Frontal cortex (tissue), 4 donors: ENCODE measurements at places on chromosomes 3 and 15. TPM values are rescaled to one million over a fixed set of nuclear protein-coding genes. Genes with fewer than 3 reads are reported as not detected.

The STRA6 gene
- total RNA-seq: 3.7 TPM

The CHRNA7 gene
- total RNA-seq: 4.5 TPM

The C3orf49 gene
- not detected for total RNA-seq

The MYO9A gene
- 121 TPM for total RNA-seq

The ZSCAN29 gene
- 38.3 TPM for total RNA-seq

The VGLL3 gene
- total RNA-seq: 1.2 TPM

The MEIS2 gene
- total RNA-seq: 380 TPM

The OPA1 gene
- total RNA-seq: 136 TPM

The CELF6 gene
- total RNA-seq: 11.4 TPM

The TICRR gene
- total RNA-seq: 1.2 TPM

The MORC1 gene
- under 0.01 TPM for total RNA-seq

The LRRC2 gene
- total RNA-seq: 2.4 TPM

The MEX3B gene
- 89.7 TPM for total RNA-seq

The ZKSCAN7 gene
- total RNA-seq: 30.2 TPM

The GMPPB gene
- 9.4 TPM for total RNA-seq

The SLC2A2 gene
- not detected for total RNA-seq

The SSUH2 gene
- 0.41 TPM for total RNA-seq

The MINDY4B gene
- under 0.01 TPM for total RNA-seq

The NTRK3 gene
- 34.6 TPM for total RNA-seq

The COL8A1 gene
- 1.6 TPM for total RNA-seq

The PEX5L gene
- total RNA-seq: 40.8 TPM
